AG09309 (cell line): ENCODE measurements at places on chromosomes 12 and 14.

- no peak for DNase-seq
Observed at GRCh38 chr14:50530358-50530757, 2.0 kb downstream of the MAP4K5 start.

DNA sequence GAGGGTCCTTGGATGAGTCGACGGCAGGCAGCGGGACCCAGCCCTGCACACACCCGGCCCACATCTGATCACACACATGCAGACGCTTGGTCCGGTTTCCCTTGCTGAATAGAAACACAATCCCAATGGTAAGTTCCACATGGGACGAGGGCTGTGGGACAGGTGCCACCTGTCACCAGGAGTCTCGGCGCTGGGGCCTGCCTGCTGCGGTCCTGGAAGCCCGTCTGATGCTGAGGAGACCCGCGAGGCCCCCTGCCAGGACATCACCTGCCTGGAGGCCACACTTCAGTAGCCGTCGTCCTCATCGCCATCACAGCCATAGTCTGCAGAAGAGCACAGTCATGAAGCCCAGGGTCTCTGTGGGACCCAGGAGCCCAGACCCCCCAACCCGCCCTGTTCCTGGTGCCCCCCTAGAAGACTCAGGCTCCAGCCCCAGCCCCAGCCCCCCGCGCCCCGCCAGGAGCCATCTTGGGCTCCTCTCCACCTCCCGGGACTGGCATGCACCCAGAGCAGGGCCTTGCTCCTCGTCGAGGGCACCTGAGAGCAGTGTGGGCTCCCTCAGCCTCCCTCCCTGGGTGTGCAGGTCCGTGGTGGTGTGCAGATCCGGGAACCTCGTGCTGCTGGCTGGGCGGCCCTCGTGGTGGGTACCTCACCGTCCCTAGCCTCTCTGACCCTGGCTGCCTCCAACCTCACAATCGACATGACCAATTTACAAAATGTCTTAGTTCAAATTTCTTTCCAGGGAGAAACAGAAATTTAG, 29.3 kb upstream of the NUDT14 start:
- DNase-seq: no peak

- no peak for DNase-seq
Observed at GRCh38 chr12:106585105-106585520, 2.3 kb downstream of the RFX4 start.

DNA sequence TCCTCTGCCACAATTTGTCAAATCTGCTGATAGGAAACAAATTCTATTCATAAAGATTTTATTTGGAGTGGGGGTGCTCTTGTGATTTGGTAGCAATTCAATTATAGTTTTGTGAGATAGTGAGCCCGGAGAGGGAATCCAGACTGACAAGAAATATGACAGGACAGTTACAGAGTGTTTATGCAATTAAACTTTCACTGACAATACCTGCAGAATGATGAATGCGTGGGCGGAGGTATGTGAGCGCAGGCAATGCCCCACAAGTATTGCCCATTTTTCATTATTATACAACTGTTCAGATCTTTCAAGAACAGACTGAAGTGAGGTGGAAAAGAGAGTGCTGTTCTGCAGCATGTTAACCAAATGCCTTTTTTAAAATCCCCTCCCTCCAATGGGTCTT, 259.0 kb downstream of the EGLN3 start:
- DNase-seq: no peak

DNA sequence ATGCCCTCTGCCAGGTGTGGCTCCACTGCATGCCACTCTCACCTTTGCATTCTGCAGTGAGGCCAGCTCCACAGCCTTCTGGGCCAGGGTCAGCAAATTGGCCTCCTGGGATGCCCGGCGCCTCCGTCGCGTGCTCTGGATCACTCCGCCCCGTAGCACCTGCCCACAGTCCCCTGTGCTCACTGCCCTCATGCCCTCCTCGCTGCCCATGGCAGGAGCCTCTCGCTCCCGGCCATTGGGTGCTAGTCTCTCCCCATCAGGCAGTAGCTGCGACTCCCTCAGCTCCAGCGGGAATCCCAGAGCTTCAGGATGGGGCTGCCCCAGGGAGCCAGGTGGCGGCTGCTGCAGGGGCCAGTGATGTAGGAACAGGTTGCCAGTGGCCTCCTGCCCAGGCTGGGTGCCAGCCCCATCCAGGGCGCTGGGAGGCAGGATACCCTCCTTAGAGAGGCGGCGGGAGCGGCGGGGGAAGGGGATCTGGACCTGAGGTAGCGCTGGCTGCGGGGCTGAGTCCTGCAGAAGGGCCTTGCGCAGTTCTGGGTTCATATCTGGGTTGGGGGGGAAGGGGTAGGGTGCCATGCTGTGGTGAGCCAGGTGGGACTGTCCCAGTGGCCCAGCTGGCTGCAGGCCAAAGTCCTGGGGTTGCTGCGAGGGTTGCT, 24.5 kb upstream of the PNMA1 start:
- no peak for DNase-seq

DNA sequence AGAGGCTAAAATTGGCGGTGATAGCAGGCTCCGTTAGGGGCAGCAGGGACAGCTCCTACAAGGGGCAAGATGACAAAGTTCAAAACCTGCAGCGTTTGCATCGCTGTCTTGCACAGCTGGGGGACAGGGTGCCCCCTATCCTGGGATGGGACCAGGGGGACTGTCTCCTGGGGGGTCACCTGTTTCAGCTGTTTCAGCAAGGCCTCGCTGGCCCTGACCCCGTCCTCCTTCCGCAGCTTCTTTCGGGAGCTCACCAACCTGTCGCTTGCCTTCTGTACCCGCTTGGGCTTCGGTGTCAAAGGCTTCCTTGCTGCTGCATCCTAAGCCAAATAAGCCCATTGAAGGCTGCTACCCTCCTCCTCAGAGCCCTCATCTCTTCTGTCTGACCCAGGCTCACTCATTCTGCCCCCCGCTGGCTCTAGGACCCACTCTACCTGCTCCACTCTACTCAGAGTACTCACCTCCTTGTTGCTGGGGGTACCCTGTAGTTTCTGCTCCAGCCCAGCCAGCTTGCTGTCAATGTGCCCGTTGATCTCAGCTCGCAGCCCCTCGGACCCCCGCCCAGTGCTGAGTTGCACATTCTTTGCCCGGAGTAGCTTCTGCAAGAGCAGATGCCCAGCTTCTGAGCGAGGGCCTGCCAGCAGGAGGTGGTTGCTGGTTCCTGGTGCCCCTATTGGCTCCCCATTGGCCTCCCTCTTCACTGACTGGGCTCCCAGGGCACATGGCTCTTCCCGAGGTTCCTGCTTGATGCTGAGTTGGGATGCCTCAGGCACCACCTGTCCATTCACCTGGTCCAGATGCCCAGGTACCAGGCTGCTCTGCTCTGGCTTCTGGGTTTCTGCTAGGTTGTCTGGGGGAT, 12.4 kb upstream of the PRKAG1 start:
- no peak for DNase-seq

- DNase-seq: no peak
Observed at GRCh38 chr14:86774916-86775315, 1218.1 kb downstream of the GALC start.

DNA sequence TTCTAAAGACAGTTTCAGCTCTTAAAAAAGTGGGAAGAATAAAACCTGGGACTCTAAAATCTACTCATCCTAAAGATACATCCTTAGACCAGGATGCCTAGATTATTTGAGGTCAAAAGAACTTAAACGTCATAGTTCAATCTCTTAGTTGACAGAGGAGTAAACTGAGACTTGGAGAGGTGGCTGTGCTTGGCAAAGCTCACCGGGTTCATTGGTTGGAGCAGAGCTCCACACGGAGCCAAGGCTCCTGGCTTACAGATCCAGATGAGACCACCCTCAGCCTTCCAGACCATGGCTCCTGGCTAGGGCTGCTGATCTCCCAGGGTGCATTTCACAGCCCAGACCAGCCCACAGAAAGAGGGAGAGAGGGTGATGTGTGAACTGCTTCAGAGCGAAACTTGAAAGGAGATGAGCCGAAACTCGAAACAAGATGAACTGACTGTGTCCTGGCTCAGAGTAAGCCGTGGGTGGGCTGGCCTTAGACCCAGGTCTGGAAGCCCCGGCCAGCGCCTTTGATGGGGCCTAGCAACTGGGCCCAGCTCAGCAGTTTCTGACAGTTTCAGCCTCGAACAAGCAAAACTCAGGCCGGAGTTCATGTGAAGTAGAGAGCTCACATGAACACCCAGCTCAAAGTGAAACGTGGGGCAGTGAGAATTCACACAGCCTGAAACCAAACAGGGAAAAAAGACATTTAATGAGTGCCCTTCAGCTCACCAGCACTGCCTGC, 1044.8 kb downstream of the BCL11B start:
- no peak for DNase-seq

DNA sequence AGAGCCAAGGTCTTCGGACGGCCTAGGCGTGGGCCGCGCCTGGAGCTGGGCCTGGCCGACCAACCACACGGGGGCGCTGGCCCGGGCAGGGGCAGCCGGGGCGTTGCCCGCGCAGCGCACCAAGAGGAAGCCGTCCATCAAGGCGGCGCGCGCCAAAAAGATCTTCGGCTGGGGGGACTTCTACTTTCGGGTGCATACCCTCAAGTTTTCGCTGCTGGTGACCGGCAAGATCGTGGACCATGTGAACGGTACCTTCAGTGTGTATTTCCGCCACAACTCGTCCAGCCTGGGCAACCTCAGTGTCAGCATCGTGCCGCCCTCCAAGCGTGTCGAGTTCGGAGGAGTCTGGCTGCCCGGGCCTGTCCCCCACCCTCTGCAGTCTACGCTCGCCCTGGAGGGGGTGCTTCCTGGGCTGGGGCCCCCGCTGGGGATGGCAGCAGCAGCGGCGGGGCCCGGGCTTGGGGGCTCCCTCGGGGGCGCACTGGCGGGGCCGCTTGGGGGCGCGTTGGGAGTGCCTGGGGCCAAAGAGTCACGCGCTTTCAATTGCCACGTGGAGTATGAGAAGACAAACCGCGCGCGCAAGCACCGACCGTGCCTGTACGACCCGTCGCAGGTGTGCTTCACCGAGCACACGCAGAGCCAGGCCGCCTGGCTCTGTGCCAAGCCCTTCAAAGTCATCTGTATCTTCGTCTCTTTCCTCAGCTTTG, 4.4 kb upstream of the SHMT2 start:
- no peak for DNase-seq

DNA sequence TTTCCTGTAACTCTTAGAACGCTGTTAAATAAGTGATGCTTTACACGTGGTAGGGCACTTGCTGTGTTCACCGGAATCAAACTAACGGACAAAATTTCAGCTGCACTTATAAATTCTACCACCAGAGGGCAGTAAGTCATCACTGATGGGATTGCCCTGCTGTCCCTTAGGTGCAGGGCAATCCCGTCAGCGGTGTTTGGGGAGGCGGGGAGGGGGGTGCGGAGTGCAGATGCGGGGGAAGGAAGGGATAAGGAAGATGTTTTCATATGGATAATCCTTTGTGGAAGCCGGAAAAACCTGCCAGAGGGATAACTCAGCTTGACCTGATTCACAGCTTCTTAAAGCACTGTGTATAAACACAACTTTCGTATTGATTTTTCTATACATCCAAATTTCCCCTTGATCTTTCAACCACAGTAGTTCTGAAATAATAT, 21.7 kb upstream of the SLC10A1 start:
- peak; percentile 11 for DNase-seq

GRCh38 chr12:48807981-48808380, 10.3 kb upstream of the CACNB3 start:
- DNase-seq: no peak

DNA sequence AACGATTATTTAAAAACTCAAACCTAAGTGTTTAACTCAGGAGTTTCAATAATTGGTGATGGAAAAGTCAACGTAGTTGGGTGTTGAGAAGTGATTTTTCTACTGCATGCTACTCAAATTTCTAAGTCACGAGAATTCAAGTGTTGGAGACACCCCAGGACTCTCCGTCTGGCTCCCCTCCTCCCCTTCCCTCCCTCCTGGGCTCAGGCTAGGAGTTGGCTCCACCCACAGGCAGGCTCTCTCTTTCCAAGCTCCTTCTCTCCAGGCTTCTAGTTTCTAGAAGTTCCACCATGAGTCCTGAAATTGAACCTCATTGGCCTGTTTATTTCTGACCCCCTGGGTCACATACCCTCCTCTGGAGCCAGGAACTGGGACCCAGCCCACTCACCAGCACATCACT, 73.0 kb downstream of the TMEM132D start:
- no peak for DNase-seq

DNA sequence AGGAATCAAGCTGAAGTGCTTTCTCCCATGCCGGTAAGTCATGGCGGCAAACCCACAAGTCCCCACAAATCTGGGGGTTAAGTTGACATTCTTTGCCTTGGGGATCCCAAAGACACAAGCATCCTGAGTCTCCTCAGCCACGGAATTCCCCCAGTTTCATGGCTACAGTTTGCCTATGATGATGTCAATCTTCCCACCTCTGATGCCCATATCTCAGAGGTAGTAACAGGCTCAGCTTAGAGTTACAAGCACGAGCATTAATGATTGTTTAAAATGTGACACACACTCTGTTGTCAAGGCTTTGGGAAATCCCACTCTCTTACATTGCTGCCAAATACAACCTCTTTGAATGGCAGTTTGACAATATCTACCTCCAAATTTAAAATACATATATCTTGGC, 22.3 kb downstream of the NOS1 start:
- no peak for DNase-seq
